ENCODE measurements at places on chromosomes 12 and 14.

- DNase-seq: peak; percentile 14
Observed at GRCh38 chr12:105409801-105410471, 79.4 kb downstream of the C12orf75 start.

GRCh38 chr12:12723681-12724420 is 6.7 kb downstream of the CDKN1B start:
- DNase-seq: no peak

DNA sequence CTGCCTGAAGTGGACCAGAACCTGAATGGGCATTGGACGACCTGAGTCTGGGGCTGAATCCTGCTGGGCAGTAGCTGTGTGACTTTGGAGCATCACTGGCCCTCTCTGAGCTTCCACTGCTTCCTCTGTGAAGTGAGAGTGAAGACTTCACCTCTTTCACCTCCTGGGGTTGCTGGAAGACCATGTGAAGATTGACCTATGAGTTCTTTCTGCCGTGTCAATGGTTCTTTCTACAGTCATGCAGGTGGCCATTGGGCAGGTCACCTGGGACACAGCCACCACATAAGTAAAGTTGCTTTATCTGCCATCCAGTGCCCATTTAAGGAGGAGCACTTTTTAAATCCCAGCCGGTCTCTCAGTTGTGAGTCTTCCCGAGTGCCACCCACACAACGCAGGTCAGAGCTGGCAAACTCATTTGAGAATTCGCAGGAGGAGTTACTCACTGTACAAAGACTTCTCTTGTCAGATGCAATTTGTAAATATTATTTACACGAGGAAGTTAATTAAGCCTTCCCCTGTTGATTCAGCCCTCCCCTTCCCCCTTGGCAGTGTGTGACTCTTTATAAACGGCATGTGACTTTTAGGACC is 74.8 kb upstream of the TCL1B start:
- DNase-seq: no peak

- DNase-seq: no peak
Observed at GRCh38 chr12:1702713-1703112, 11.8 kb downstream of the ADIPOR2 start.

DNA sequence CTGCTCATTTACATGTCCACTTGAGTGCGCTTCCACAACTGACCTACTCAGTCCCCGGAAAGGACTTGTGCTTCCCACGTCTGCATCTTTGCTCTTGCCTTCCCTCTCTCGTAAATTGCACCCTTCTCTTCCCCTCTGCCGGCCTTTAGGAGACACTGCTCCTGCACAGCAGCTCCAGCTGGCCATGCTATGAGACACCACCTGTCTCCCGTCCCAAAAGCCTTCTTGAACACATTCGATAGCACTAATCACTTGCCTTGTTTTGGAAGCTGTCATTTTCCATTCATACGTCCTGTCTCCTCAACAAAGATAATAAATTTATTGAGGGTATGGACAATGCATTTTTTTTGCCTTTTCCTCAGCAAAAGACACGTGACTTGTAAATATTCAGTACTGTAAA is 15.7 kb upstream of the KCNA1 start:
- no peak for DNase-seq

DNA sequence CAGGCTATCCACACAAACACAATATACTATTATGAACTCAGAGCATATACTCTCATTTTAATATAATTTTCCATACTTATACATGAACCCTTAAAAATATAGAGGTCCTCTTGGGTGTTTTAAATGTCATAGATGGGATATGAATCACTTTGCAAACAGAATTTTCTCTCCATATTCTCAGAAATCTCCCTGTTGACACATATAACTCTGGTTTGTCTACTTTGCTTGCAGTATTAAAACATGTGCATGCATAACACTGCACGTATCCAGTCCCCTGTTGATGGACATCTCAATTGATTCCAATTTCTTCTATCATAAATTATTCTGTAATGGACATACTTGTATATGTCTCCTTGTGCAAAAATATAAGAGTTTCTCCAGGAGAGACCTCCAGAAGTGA is 417.5 kb upstream of the TBX3 start:
- no peak for DNase-seq

DNA sequence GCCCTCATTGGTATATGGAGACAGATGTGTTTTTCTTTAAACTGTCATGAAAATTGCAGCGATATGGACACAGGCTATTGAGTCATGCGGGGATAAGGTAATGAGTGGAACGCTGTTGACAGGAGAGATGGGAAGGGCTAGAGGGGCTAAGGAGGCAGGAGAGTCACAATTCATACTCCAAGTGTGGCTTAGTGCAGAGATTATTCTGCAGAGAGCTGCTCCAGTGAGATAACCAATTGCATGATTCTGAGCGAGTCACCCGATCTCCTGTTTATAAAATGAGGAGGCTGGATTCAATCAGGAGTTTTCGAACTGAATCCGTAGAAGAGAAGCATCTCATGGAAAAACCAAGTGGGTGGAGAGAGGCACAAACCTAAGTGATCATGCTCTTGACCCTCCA is 106.4 kb upstream of the PLEKHG7 start:
- DNase-seq: no peak

DNA sequence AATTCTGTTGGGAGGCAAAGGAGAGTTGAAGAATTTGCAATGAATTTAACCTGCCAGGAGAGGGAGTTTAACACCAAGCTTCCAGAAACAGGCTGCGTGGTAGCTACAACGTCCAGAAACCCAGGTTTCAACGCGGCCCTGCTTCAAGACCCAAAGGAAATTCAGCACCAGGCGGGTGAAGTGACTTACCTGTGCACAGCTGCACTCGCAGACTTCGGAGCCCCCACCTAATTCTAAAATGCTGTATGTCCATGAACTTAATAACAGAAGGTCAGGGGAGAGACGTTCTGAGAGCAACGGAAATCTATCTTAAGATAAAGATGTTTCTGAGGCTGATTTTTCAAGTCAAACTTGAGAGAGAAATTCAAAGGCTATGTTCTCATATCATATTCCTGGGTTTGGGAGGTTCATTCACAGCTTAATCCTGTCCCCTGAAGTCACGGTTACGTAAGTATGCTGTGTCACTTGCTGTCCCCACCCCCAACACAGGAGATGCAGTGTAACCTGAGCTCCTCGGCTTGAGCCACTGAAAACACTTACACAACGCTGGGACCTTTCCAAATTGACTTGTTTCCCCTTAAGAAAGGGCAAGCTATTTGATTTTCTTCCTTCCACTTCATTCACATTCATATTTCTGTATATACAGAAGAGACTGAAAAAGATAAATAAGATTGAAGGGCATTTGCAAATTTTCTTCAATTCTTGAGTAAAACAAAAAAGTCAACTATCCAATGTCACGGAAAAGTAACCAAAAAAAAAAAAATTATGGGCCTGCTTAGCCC is 22.7 kb downstream of the CLIP1 start:
- peak; percentile 57 for DNase-seq

DNA sequence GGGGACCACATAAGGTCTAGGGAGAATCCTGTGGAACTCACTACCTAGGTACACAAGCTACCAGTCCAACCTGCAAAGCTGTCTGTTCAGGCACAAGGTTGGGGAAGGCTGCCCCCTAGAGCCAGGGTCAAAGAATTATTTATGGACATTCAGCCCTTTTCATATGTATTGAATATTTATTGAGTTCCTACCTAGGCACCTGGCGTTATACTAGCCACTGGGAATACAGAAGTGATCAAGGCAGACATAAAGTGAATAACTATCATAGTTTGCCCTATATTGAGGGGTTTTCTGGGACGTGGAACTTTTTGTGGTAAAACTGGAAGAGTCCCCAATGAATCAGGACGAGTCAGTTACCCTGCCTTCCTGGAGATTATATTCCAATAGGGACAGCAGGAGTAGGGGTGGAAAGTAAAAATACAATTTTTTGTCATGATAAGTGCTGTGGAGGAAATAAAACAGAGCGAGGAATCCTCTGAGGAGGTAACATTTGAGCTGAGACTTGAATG is 5.8 kb upstream of the SLC48A1 start:
- DNase-seq: no peak

DNA sequence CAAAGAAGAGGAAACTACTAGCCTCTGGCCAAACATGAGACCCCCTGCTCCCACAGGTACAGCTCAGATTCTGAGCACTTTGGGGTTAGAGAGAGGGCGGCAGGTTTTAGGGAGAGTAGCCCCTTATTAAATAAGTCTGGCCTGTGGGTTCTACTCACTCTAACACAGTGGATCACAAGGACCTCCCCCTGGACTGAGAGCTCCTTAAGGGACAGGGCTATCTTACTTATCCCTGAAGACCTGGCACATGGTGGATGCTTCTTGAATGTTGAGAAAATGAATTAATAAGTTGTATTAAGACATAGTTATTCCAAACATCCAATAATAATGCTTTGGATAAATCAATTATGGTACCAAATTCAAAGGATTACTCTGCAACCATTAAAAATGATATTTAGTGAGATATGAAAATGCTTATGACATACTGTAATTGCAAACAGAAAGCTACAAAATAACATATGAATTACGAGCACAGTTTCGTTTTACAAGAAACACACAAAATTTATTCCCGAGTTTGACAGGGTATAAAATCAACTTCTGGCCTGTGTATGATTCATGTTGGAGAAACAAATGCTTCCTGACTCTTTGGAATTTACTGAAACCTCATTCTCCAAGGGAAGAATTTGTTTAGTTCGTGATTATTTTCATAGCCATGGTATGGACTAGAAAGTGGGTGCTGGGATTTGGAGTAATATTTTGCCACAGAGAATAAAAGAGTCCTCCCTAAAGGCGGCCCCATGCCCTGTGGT is 59.3 kb upstream of the BDKRB2 start:
- no peak for DNase-seq

DNA sequence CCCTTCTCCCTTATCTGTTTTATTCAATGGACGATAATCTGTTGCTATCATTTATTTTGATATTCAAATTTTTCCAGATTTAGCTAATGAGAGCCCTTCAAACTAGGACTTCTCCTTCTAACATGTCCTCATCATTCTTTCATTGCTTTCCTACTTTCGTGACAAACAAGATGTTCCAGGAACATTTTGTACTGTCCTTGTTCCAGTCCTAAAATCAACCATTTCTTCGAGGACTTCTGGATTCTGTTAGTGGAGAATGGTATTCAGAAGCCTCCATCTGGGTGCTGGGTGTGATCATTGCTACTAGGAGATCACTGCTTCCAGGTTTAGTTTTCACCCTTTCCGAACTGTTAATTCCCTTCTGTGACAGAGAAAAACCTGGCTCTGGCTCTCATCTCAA is 29.5 kb upstream of the FBXO34 start:
- no peak for DNase-seq

DNA sequence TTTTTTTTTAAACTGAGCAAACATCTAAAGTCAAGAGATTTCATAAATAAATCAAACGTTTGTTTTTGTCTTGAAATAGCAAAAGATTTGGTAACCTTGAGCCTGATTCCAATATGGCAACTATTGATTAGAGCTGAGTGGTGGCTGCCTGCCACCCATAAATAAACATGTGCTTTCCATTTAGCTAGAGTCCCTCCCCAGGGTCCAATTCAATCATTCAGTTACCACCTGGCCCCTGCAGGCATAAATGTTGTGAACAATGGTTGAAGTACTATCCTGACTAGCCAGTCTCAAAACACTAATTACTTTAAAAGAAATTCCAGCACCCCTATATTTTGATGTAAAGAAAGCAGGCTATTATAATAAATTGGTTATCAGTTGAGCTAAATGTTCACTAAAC is 129.7 kb upstream of the GRIP1 start:
- no peak for DNase-seq

DNA sequence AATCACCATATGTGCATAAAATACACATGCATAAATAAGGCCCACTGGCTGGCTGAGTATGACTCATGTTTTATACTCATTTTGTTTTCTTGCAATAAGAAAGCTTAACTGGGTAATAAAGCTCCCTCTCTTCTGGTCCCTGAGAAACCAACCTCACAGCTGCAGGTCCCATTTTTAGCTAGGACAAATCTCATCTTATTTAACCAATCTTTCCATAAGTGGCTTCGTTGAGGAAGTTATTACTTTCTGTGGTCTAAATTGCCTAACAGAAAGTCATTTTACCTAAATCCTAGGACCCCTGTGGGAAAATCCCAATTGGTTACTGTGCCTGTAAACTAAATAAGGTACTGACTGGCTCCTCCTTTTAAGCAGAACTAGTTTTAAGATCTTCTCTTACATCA is 232.8 kb upstream of the FBXO33 start:
- no peak for DNase-seq

GRCh38 chr12:110149086-110149660 is 25.0 kb downstream of the IFT81 start:
- DNase-seq: no peak

DNA sequence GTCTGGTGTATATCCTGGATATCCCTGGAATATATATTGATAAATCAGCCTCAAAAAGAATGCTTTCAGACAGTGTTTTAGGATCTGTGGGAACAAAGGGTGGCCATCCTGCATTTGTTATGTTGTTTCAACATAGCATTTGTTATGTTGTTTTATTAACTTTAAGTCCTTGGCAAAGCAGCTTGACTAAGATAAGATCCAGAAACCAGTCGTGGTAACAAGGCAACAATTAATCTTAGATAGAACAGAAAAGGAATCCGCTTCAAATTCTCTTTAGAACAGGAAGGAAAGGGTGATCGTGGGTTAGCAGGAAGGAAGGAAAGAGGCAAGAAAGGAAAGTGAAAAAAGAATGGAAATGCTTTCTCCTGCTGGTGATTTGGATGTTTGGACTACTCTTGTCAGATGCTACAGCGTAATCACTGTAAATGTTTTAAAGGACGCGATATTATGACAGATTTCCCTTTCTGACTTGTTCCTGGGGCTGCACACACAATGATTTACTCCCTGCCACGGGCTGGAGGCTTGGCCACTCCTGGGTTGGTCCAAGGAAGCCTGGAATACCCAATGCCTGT is 443.3 kb downstream of the DPF3 start:
- DNase-seq: no peak

DNA sequence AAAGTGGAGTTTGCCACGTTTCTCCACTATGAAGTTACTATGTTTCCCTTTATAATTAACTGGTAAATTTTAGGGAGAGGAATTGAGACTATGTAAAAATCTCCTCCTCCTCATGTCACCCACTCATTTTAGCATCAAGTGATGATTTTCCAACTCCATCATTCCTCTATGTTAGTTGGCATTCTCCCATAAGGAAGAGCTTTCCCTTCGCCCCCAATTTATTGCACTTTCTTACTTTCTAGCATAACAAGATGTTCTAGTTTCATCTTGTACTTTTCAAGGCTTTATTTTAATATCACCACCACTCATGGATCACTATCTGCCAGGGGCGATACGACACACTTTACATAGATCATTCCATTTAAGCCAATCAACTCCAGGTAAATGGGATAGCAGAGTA is 97.1 kb downstream of the RPS6KA5 start:
- DNase-seq: no peak

DNA sequence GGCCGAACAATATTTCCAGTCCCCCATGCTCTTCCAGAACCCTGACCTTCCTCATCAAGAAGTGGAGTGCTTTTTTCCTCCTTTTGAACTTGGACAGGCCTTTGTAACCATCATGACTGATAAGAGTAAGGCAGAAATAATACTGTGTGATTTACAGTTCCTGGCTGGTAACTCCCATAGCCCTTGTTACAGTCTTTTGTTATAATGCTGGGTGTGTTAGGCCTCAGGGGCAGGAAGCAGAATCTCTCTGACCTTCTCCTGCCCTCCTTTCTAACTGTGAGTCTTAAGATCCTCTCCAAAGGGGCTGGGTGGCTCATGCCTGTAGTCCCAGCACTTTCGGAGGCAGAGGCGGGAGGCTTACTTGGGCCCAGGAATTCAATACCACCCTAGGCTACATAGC is 59.5 kb downstream of the BCAT1 start:
- no peak for DNase-seq

GRCh38 chr14:72264716-72265115 is 332.5 kb downstream of the RGS6 start:
- DNase-seq: no peak

Measured in thoracic aorta (tissue), 2 donors.